ENCODE measurements at places on chromosomes 3 and 15.
A peak's percentile ranks its signal among the peaks of the same experiment; 100 is the strongest.

GRCh38 chr15:27784107-27784506 lies 315.0 kb downstream of the OCA2 start:
- DNase-seq = no peak

DNA sequence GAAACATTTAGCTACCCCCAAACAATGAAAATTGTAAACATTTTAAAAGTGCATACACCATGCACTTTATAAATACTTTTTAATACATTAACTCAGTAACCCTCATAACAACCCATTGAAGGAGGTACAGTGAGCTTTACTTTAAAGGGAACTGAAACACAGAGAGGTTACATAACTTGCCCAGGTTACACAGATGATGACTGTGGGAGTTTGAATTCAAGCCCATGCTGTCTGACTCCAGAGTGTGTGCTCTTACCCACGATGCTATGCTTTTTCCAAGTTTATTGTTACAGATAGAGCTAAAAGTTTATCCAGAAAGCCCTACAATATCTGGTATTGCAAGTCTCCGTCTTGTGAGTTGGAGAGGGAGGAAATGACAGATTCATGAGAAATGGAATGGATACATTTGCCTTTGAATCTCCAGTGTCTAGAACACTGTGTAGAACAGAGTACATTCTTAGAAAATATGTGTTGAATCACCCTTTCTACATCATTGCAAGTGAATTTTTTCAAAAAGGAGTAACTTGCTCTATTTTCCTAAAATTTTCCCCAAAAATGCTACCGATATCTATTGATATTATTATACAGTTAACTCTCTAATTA lies 428.3 kb downstream of the NAALADL2 start:
- no peak for DNase-seq

- DNase-seq = no peak
Observed at GRCh38 chr3:170632780-170633179, 46.9 kb upstream of the SLC7A14 start.

GRCh38 chr3:19866751-19867347 lies 67.2 kb downstream of the EFHB start:
- DNase-seq = peak; percentile 22

DNA sequence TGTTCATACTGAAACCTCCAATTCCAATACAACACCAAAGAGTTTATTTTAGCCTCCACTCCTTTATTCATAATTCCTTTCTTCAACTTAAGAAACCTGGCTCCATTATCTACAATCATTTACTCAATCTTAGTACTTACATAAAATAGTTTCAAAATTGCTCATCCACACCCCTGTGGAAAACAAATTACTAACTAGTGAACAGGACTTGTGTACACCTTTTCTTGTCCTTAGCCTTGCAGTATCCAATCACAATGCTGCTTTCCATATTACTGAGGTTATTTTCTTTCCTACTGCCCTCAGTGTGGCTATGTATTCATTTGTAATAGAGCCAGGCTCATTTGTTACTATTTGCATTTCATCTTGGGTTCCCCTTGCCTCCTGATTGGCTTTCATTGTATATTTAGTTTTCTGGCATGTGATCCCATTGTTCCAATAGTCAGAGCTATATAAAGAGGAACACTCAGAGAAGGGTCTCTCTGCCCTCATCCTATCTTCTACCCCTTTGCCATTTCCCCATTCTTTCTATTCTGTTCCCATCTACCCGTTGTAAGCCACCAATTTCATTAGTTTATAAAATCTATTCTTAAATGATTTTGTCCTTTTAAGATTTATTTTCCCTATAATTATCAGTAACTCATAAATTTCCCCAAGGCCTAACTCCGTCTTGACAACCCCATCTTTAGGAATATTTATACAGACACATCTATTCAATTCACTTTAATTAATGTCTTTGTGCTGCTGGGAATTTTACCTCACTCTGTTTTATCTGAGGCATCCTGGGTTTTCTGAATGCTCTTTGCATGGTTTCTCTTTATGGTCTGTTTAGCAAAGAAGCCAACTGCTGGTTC lies 67.9 kb upstream of the RBP1 start:
- no peak for DNase-seq

DNA sequence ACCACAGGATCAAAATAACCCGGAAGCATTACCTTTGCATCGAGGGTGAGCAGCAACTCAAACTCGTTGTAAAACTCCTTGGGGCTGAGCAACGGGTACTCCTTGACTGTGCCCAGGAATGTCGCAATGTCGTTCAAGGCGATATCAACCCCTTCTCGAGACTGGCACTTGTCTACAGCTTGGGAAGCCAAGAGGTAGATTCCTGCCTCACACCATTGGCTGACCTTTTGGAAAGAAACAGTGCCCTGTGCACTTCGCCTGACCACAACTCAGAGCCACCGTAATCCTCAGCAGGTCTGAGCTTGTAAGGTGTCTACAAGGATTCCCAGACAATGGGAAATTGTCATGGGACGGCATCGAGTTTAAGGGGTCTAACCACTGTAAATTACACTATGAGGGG lies 43.9 kb downstream of the B3GNT5 start:
- no peak for DNase-seq

DNA sequence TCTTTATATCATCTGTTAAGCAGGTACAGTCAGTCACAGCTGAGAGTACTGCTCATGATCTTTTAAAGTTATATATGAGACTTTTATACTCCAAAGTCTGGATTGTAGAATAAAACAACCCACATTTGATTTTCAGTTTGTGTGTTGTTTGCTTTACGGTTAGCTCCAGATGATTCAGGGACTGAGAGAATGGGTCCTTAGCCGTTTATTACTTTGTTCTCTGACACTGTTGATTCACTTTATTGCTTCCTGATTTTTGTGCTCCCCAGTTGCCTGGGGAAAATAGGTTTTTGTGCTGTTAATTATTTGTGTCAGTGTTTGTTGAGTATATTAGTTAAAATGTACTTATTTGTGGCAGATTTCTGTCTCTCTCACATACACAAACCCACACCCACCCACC lies 8.6 kb upstream of the EBLN2 start:
- DNase-seq = no peak

DNA sequence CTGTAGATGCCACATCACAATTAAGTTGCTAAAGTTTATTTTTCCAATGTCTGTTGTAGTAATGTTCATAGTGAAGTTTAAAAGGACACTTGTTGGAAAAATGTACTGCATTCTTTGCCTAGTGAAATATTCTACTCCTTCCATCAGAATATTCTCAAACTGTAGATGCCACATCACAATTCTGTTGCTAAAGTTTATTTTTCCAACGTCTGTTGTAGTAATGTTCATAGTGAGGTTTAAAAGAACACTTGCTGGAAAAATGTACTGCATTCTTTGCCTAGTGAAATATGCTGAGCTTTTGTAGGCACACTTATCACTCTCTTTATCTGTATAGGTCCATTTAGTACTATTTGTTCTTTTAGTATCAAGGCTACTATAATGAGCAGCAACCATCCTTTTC lies 836.1 kb downstream of the NAALADL2 start:
- no peak for DNase-seq

GRCh38 chr15:63876085-63876662 lies 42.4 kb upstream of the HERC1 start:
- DNase-seq = no peak

- no peak for DNase-seq
Observed at GRCh38 chr3:129596194-129597086, 10.0 kb downstream of the PLXND1 start.

- DNase-seq = no peak
Observed at GRCh38 chr15:39946862-39947261, 12.9 kb downstream of the EIF2AK4 start.

DNA sequence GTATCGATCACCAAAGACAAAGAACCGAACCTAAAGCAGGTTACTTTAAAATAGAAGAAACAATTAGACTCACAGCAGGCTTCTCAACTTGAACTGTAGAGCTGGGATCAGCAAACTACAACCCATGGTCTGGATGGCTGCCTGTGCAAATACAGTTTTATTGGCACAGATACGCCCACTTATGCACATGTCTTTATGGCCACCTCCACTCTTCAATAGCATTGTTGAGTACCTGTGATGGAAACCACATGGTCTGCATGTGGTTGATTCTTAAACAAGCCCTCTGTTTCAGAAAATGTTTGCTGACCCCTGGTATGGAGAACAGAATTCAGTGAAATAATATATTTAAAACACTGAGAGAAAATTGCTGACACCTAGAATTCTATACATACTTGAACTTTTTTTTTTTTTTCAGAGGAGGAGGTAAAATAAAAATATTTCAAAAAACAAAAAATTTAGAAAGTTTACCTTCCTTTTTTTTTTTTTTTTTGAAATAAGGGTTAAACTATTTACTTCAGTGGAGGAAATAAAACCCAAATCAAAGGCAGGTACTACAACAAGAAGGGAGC lies 263.8 kb upstream of the ATP10A start:
- DNase-seq = no peak

GRCh38 chr15:76191539-76192244 lies 119.6 kb downstream of the ETFA start:
- DNase-seq = no peak

DNA sequence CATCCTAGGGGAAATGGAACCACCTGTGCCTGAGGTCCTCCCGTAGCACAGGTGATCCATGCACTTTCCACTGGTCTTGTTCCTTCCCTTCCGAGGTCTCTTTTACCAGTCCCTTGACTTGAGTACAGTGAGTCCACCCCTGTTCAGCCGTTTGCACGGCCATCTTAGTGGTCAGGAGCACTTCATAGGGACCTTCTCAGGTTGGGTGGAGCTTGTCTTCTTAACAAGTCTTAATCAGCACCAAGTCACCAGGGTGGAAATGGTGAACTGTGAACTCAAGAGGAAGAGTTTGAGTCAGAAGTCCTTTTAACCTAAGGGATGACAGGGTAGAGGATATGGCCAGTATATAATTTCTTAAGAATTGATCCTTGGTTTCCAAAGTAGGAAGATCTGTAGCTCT lies 21.4 kb downstream of the ARL8B start:
- DNase-seq = no peak

DNA sequence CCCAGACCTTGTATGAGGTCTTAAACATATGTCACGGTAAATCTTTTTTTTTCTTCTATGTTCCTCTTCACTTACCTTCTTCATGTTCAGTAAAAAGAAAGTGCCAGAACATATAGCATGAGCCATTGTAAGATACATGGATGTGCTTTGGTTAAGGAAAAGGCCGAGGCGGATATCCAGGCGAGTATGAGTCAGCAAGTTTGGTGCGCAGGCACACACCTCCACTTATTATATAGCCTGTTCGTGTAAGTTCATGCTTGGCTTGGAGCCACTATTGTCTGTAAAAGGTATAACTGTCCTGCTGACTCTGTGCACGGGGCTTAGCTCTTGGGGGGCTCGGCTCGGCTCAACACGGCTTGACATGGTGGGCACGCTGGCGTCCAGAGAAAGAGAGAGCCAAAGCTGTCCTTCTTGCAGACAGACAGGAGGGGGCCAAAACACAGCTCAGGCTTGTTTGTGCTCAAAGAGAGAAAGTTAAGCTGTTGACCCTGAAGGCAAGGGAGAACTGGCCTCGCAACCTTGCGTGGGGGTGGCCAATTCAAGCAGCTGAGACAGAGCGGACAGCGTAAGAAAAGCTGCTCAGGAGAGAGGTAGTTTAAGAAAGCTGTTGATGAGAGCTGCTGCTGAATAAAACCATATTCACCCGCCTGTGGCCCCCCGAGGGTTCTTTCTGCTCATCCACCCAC lies 251.2 kb downstream of the SLC9A9 start:
- no peak for DNase-seq

DNA sequence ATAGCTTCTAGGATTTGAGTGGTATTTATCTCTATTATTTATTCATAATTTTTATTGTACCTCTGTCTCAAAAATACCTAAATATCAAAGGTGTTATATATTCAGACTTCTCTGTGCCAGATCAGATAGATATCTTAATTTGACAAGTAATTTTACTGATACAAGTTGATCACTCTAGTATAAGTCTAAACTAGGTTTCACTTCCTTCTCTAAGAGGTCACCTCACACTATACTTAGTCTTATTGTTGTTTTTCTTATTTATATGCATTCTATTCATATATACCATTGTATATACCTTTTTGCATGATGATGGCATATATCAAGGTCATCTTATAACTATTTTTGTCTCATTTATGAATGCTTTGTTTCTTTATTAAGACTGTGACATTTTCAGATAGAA lies 26.4 kb upstream of the HGD start:
- no peak for DNase-seq

GRCh38 chr3:113405180-113405579 lies 36.1 kb downstream of the CFAP44 start:
- no peak for DNase-seq

GRCh38 chr3:8366219-8366810 lies 135.3 kb upstream of the LMCD1 start:
- DNase-seq = no peak

GRCh38 chr3:56012721-56013120 lies 455.5 kb downstream of the ERC2 start:
- no peak for DNase-seq

- no peak for DNase-seq
Observed at GRCh38 chr3:436053-436452, 239.5 kb downstream of the CHL1 start.

DNA sequence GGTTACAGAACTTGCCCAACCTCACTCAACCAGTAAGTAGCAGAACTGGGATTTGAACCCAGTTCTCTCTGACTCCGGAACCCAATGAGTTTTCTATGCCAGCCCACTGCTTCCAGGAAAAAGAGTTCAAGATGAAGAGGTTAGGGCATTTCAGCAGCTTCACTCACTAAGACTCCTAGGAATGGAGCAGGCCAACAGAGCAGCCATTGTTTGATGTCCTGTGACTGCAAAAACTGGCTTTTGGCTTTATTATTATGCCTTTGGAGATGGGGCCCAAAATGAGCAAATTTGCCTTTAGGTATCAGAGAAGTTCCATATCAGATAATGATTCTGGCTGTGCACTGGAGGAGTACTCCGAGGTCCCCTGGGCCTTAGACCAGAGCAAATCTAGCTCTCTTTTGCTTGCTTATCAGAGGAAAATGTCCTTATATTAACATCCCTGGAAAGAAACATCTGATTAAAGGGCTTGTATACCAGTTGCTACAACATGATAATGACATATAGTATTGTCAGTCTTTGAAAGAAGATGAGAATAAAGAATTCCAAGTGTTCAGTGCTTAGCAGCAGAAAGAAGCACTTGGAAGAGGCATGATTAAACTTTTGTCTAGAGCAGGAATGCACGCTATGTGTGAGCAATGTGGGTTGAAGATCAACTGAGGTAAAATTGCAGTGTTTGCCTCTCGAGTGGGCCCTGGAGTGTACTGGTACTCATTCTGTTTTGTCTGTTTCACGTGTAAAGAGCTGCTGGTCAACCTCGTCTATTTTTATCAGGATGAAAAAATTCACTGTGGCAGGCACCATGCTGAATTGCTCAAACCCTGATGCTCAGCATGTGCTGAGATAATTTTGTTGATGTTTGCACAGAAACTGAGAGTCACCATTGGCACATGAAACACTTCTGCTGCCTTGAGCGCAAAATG lies 21.8 kb upstream of the KLHL24 start:
- no peak for DNase-seq

DNA sequence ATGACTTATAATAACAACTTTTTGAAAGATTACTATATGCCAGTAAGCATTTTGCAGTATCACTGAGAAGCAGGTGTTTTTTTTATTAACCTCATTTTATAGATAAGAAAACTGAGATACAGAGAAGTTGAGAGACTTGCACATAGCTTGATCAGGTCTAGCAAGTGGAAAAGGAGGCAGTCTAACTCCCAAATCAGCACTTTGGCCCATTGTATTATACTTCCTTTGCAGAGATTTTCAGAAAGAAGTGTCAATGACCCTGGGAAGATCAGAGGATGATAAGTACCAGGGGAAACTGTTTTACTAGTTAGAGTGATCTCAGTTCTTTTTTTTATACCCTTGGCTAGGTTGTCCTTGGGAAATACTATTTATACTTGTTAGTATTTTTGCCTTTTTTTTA lies 358.7 kb downstream of the SQOR start:
- no peak for DNase-seq

- no peak for DNase-seq
Observed at GRCh38 chr3:180804916-180805315, 107.6 kb upstream of the FXR1 start.

All from activated naive CD4-positive, alpha-beta T cell treated with Interleukin-2 at 50 U/mL for 16 hours (primary cell).